ENCODE measurements at places on chromosomes 4 and X.

DNA sequence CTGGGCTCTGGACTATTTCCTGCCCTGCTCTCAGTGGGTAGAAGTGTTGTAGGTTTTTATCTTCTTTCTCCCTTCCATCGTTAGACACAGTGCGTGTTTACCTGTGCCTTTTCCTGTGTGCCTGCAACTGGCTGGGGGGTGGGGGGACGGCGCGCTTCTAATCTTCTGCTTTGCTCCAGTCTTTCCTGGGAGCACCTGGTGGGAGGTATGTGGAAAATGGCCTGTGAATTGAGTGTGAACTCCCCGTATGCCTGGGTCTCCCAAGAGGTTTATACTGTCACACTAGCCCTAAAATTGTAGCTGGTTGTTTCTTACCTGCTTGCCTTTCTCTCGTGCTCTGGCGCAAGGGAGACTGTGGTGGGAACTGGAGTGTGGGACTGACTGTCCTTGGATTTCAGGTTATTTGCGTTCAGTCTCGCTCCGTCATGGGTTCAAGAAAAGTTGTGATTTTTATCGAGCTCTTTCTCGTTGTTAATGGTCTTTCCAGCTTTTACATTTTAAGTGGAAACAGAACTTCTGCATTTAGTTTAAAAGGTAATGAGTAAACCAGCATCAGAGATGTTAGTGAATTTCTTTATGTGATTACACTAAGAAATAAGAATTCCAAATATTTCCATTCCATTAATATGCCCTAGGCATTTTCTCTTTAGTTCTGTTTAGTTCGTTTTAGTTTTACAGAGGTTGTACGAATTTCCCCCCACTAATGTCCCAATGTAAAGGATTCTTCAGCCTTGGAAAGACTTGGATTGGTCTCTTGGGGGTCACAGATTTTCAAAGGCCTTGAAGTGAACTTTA lies 15.3 kb downstream of the MRPL1 start:
- no peak for DNase-seq

DNA sequence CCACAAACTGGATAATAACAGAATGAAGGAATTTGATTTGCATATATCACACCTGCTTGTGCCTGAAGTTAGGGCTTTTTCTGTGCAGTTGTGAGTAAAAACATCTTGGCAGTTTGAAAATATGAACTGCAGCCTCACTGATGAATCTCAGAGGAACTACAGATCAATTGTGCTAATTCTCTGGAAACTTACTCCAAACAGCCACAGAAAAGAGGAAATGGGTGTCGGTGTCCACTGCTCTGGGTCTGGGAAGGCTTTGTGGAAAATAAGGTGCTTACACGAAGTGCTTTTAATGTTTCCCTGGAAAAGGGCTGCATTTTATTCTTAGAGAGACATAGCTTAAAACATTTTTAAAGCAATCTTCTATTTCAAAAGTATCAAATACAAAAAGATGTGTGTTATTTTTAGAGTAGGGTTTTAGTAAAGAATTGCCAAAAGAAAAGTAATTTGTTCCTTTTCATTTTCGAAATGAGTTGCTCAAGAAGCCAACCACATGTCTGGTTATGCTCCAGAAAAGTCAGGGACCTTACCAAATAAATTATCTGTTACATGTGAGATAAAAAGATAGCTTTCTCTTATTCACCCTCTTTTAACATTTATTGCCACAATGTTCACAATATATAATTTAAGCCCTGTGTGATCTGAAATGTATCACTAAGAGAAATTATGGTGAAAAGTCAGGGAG lies 240.1 kb downstream of the FRAS1 start:
- DNase-seq = no peak

GRCh38 chr4:158163941-158164767 lies 8.7 kb downstream of the GASK1B start:
- DNase-seq = no peak

DNA sequence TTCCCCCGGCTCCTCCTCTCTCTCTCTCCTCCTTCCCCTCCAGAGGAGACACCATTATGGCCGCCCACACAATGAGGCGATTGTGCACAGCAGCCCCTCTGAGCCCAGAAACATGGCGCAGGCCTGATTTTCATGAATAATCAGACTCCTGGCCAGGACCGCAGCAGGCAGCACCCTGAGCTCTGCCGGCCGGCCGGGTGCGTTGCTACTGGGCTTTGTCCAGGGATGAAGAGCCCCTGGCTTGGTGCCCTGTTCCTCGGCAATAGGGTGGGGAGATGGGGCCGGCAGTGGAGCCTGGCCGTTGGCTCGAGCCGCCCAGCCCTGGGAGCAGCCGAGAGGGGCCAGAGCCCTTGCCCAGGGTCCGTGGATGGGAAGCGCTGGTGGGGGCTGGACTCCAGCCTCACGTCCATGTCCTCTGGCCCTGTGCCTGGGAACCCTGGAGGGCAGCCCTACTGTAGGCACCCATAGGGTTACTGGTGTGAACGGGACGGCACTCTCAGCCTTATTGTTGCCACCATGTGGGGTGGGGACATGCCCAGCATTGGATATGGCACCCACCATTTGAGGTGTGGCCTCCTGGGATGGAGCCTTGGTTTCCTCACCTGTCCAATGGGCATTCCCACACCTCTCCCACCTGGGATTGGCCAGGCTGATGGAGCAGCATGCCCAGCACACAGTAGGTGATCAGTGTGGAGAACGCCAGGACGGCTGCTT lies 103.0 kb downstream of the SORCS2 start:
- peak; percentile 72 for DNase-seq

DNA sequence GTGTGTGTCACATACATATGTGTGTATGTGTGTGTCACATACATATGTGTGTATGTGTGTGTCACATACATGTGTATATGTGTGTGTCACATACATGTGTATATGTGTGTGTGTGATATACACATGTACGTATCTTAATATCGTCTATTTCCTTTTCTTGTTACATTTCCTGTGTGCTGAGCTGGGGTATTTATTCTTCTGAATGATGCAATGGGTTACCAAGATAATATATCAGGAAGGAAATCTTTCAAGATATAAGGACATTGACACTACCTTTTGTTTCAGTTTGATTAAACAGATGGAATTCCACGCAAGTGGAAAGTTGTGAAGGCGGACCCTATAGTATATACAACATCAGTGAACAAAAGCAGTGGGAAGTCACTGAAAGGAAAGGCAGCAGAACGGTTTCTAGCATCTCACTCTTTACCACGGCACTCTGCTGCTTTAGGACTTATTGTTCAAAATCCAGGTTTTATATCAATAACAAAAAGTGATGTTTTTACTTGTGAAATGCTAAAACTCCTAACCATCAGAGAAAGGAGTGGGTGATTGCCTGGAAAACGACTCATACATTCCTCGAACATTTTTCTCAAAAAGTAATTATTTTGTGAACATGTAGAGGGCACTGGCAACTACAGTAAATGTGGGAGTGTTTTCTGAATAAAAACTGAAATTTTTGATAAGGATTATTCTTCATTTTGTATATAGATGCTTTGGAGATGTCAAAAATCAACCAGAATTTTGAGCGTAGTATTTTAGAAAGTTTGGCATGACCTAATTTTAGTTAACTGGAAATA lies 43.1 kb upstream of the IL21 start:
- DNase-seq = no peak

- DNase-seq = no peak
Measured at GRCh38 chr4:156779774-156780173, 191.8 kb downstream of the PDGFC start.

GRCh38 chr4:22191565-22191964 lies 243.0 kb upstream of the KCNIP4 start:
- no peak for DNase-seq

DNA sequence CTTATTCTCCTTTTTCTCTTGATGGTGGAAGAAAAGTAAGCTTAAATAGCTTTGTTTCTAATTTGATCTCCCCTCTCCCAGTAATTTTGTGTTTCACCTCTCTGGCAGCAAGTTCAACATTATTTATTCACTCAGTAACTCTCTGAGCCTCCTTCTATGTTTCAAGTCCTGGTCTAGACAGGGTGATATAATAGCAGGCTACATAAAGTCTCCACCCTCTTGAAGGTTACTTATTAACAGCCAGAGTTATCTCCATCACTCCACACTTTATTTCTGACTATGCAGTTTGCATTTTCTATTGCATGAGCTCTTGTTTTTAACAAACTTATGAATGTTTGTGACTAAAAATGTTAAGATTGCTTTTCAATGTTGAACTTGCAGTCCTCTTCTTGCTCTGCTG lies 17.8 kb upstream of the ANOS1 start:
- no peak for DNase-seq

- no peak for DNase-seq
Measured at GRCh38 chr4:73751166-73751565, 10.8 kb downstream of the CXCL8 start.

GRCh38 chr4:85548116-85548515 lies 73.2 kb downstream of the ARHGAP24 start:
- no peak for DNase-seq

DNA sequence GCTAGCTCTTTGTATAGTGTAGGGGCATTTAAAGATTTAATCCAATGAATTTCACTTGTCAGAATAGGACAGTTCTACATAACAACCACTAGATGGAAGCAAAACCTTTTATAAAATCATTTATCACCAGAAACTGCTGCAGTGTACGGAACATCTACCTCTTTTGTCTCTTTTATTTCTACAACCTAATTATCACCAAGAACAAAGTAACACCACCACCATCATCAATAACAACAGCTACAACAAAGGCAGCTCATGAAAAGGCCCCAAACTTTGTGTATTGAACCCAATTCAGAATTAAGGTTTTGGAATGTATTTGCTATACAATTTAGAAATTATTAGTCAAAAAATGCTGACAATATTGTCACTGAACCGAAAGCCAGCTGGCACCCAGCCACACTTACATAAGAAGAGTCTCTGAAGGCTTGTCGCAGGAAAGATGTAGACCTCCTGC lies 260.9 kb upstream of the RPS6KA3 start:
- DNase-seq = no peak

DNA sequence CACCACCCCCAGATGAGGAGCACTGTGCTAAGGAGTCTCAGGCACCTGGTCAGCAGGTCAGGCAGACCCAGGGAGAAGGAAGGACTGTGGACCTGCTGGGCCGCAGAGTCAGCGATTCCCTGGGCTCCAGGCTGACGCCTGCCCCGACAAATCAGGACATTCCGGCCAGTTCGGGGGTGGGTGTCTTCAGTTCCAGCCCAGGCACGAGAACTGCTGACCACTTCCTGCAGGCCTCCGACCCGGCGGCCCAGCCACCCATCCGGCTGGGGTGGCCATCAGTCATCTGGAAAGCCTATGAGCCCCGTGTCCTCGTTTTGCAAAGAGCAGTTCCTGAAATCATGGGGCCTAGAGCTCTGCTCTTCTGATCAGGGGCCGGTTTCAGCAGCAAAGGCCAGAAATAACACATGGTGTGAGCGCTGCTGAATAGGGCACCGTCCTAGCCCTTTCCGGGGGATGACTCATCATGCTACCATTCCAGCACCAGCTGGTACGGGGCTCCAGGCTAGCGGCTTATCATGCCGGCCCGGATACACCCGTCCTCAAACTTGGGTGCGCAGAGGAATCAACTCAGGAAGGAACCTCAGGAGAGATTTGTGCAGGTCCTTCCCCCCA lies 7.8 kb upstream of the SH3TC1 start:
- no peak for DNase-seq

GRCh38 chr4:158209825-158210807 lies at the start of gene TMEM144:
Gene TMEM144, plus strand, starts transcription at chr4:158210486. Its CDS starts 2,182 bp downstream, at chr4:158212668.
- DNase-seq = peak; percentile 93

DNA sequence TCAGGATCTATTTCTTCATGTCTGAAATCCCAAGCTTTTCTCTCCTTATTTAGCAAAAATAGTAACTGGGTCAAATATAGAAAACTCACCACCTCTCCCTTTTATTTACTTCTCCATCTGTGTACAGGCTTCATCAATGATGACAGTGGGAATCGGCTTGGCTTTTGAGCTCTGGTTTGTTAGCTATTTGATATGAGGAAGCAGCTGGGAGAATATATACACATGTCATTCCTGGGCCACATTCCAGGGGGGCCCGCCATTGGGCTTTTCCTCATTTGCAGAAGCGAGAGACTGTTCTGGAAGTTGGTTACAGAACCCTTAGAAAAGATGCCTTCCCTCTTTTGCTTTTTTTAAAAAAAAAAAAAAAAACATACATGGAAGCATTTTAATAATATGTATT lies 107.4 kb upstream of the F9 start:
- no peak for DNase-seq

GRCh38 chr4:161132715-161133425 lies 1030.9 kb downstream of the FSTL5 start:
- no peak for DNase-seq

DNA sequence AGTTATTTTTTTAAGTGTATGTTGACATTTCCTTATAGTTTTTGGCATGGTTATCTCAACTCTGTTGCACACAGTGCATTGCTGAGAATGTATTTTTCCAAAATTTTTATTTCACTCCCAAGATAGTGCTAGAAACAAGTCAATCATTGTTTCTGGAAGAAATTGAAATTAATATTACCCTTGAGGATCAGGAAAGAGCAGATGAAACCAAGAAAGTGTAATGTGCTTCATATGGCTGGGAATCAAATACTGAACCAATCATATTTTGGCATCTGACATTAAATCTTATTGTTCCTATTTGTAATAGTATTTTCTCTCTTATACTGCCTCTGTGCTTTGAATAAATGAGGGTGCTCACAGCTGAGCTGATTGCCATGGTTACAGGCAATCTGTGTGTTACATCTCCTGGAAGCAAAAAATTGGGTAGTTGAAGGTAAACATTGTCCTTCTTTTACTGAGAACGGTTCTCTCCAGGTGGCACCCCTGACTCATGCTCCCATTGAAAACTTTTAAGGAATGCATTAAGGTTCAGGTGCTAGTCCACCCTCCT lies 358.2 kb upstream of the NR3C2 start:
- peak; percentile 2 for DNase-seq

GRCh38 chr4:31416498-31416897 lies 696.3 kb downstream of the PCDH7 start:
- DNase-seq = no peak

- no peak for DNase-seq
Measured at GRCh38 chr4:96145601-96146000, 305.7 kb downstream of the PDHA2 start.

DNA sequence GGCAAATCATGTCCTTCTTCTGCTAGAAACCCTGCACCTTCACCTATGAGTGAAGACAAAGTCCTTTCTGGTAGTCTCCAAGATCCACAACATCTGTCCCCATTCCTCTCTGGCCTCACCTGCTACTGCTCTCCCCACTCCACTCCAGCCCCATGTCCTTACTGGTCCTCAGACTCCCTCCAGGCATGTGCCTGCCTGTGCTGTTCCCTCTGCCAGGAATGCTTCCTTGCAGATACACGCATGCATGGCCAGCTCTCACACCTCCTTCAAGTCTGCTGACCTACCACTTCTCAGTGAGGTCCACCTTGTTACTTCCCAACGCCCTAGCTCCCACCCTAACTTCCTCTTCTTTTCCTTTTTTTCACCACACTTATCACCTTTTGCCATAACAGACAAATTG lies 18.1 kb downstream of the HMGB2 start:
- no peak for DNase-seq

- no peak for DNase-seq
Measured at GRCh38 chr4:152806501-152807125, 26.9 kb downstream of the ARFIP1 start.

GRCh38 chr4:70984589-70984988 lies 8.9 kb upstream of the DCK start:
- no peak for DNase-seq

GRCh38 chrX:56125946-56126345 lies 106.2 kb upstream of the KLF8 start:
- DNase-seq = no peak

Measured in anterior cingulate cortex (tissue), 58 donors.